ENCODE measurements at places on chromosomes 7 and 10.
A peak's percentile ranks its signal among the peaks of the same experiment; 100 is the strongest.

DNA sequence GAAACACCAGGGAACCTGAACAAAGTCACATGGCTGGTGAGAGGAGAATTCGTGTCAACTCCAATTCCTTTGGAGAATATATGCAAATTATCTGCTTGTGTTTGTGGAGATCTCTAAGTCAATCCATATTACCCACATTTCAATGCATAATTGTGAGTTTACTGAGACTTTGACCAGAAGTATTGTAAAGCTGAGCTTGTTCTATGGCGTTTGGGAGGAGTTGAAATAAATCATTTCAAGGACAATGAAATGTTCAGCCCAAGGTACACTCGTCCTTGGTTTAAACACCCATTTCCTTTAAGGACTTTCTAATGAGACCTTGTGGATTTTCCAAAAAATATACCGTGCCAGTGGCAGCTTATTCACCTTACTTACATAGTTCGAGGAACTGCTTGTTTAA is 186.6 kb upstream of the HDAC9 start:
- ATAC-seq, result no peak

GRCh38 chr7:47543714-47544113 is 38.2 kb downstream of the TNS3 start:
- peak; percentile 90 for ATAC-seq

GRCh38 chr10:29386342-29386999 is 97.6 kb downstream of the LYZL1 start:
- ATAC-seq, result no peak

- ATAC-seq, result no peak
Measured at GRCh38 chr10:123021517-123021916, 12.7 kb downstream of the ACADSB start.

DNA sequence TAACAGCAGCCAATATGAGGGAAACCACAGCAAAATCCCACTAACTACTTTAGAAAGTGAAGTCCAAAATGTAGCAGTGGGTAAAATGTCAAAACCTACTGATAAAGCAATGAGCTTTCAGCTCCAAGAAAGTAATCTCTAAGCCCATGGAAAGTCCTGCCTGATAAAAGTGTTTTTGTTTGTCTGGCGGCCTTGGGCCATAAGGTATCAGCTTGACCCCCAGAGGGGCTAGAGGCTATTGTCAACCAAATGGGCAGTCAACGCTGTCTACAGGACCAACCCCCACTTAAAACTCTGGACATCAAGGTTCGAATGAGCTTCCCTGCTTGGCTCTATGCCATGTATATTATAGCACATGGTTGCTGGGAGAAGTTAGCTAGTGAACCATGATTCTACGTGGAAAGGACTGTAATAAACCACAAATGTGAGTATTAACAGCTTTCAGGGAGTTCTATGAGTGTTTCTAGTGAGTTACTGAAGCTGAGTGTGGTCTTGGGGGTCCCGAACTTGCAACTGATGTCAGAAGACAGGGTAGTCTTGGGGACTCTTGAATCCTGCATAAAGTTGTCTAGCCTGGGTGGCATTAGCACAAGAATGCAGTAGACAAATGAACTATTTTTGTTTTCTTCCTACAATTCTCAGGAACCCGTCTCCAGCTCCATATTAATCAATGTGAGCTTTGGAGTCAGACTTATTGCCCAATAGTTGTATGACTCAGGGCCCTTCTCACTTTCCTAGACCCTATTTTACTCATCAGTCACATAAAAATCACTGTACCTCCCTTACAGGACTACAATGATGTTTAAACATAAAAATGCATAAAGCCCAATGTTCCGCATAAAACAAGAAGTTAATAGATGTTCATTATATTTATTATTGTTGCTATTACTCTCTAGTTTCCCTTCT is 164.9 kb downstream of the DGKI start:
- no peak for ATAC-seq

All from stimulated activated memory B cell treated with anti-CD40 and anti-IgM and Interleukin-4, amounts not matched to agents 10 μg/mL and 1 μg/mL and 100 μg/mL, for 72 hours (primary cell).